ENCODE measurements at places on chromosomes 6 and 20. TPM values are rescaled to one million over a fixed set of nuclear protein-coding genes. Genes with fewer than 3 reads are reported as not detected.

The KIF25 gene
- total RNA-seq, result not detected

- DNase-seq, result peak; percentile 67
These were observed 6.5 kb downstream of the HELZ2 start for GRCh38 chr20:63567386-63568169.

The TCF15 gene
- total RNA-seq, result 0.23 TPM

The ADAM33 gene
- not detected for total RNA-seq

DNA sequence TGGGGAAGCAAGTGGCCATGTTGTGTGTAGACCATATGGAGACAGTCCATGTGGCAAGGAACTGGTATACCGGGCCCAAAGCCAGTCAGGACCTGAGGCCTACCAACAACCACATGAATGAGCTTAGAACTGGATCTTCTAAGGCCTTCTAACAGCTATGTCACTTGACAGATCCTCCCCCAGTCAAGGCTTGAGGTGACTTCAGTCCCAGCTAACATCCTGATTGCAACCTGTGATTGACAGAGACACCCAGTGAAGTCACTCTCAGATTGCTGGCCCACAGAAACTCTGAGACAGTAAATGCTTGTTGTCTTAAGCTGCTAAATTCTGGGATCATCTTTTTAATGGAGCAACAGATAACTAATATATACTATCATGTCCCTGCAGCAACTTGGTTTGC lies 32.9 kb downstream of the AHI1 start:
- no peak for DNase-seq

DNA sequence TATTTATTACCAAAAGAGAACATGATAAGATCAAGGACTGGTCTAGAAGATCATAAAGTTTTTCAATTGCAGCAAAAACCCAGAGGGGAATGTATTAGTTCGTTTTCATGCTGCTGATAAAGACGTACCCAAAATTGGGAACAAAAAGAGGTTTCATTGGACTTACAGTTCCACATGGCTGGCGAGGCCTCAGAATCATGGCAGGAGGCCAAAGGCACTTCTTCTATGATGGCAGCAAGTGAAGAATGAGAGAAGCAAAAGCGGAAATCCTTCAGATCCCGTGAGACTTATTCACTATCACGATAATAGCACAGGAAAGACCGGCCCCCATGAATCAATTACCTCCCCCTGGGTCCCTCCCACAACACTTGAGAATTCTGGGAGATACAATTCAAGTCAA lies 57.7 kb upstream of the HIVEP2 start:
- no peak for DNase-seq

DNA sequence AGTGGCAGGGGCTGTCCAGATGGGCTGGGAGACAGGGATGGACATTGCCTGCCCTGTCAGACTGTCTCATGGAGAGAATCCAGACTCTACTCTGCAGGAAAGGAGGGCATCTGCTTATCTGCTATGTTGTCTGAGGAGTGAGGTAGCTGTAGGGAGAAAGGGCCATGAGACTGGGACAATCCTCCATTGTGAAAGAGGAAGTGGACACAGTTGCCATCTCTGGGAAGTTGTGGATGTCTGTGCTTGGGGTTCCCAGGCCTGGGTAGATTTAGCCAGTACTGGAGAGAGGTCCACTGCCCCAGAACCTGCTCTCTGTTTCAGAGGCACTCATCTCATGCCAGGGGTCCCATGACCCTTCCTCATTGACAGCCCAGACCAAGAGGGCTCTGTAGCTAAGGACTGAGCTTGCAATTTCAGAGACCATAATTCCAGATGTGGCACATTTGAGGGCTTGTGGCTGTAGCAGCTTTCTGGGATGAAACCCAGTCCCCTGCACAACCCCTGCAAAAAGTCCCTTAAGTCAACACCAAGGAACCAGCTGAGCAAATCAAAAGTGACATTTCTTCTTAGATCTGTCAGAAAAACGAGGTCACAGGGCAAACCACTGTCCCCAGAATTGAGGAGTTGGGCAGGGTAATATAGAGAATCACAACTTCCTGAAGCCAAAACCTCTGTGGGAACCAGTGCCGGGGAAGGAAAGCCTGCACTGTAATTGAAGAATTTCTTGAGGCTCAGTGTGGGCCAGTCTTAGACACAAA lies 4.1 kb upstream of the SIRPG start:
- DNase-seq, result no peak

The MEP1A gene
- total RNA-seq, result not detected

- DNase-seq, result no peak
These were observed 31.8 kb upstream of the PLEKHG1 start for GRCh38 chr6:150567823-150568383.

The GPX5 gene
- total RNA-seq, result not detected

- DNase-seq, result peak; percentile 61
These were observed 13.5 kb upstream of the RAB5IF start for GRCh38 chr20:36591854-36592641.

The LKAAEAR1 gene
- total RNA-seq, result 0.47 TPM

The REV3L gene
- total RNA-seq, result 17.0 TPM

The RPN2 gene
- total RNA-seq, result 121 TPM

The CYP24A1 gene
- not detected for total RNA-seq

Measured in activated naive CD8-positive, alpha-beta T cell treated with anti-CD3 and anti-CD28 coated beads for 36 hours (primary cell).